MM.1S (cell line): ENCODE measurements at places on chromosomes 5 and 9.

DNA sequence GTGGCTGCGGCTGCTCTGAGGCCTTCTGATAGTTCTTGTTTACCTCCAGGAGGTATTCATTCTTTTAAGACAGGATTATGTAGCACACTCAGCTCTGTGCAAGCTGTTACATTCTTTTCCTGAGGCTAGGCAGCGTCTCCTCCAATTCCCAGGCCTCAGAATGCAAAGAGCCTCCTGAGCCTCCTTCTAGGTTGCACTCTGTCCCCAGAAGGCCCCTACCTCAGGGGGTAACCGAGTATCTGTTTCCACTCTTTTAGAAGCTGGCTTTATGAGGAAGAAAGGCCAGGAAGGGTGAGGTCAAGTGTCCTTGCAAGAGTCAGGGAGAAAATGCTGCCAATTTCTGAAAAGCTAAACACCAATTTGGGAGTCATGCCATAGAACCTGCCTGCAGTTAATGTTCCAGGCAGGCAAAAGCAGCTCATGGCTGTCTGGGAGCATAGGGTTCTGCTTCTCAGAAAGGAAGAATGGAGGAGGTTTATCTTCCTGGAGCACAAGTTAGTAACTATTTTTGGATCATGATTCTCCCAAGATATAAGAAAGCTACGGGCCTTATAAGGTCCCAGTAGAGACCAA, 178.9 kb downstream of the SEMA6A start:
- H3K36me3 ChIP-seq = no peaks in the 10 kb centered on the region
- H3K4me3 ChIP-seq = no peak overlapping the region
- H3K27ac ChIP-seq = no peak overlapping the region

DNA sequence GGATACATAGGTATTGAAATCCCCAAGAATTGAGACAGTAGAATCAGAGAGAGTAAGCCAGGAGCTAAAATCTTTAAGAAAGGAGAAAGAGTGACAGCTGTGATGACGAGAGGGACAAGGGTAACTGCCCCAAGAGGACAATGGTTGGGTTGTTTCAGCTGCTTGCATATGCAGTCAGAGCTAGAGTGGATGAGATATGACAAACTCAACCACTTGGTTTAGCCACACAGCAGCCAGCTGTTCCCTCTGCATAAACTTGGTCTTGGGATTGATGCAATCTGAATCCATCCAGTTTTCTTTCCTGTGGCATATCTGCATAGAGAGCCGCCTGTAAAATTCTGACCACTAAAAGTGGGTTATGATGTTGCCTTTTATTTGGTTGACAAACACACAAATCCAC, 100.7 kb downstream of the ZNF622 start:
- no peaks in the 10 kb centered on the region for H3K4me1 ChIP-seq
- DNase-seq = no peak
- no peak overlapping the region for H3K4me3 ChIP-seq
- no peaks in the 10 kb centered on the region for H3K27me3 ChIP-seq
- no peak overlapping the region for H3K27ac ChIP-seq
- no peaks in the 10 kb centered on the region for H3K36me3 ChIP-seq

GRCh38 chr5:144236499-144236898, 65.8 kb downstream of the KCTD16 start:
- H3K27me3 ChIP-seq = no peaks in the 10 kb centered on the region
- DNase-seq = no peak
- H3K27ac ChIP-seq = no peak overlapping the region
- no peak overlapping the region for H3K4me3 ChIP-seq

GRCh38 chr9:117725426-117725887, 21.3 kb downstream of the TLR4 start:
- no peaks in the 10 kb centered on the region for H3K36me3 ChIP-seq
- H3K27me3 ChIP-seq = no peaks in the 10 kb centered on the region
- peaks cover 28% of the 10 kb centered on the region for H3K4me1 ChIP-seq
- H3K4me3 ChIP-seq = no peak overlapping the region

GRCh38 chr9:136985027-136985602, 2.3 kb downstream of the LCNL1 start:
- no peak for DNase-seq
- H3K4me1 ChIP-seq = no peaks in the 10 kb centered on the region
- H3K36me3 ChIP-seq = no peaks in the 10 kb centered on the region
- H3K27me3 ChIP-seq = peaks cover 92% of the 10 kb centered on the region

DNA sequence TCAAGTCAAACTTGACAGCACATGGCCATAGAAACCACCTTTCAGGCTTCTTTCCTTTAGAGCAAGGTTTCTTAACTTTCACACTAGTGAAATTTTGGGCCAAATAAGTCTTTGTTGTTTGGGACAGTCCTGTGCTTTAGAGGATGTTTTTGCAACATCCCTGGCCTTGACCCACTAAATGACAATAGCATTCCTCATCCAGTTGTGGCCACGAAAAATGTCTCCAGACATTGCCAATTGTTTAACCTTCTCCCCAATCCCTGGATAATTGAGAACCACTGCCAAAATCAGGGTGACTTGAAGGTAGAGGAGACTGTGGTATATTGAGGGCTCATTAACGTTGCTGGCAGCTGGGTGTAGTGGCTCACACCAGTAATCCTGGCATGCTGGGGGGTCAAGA, 72.0 kb downstream of the ALDH1A1 start:
- no peaks in the 10 kb centered on the region for H3K27me3 ChIP-seq
- no peak overlapping the region for H3K4me3 ChIP-seq
- H3K27ac ChIP-seq = no peak overlapping the region
- H3K4me1 ChIP-seq = no peaks in the 10 kb centered on the region
- no peaks in the 10 kb centered on the region for H3K36me3 ChIP-seq

- no peak overlapping the region for H3K4me3 ChIP-seq
- H3K4me1 ChIP-seq = no peaks in the 10 kb centered on the region
- no peak for DNase-seq
Measured at GRCh38 chr9:21708260-21708711, 94.2 kb upstream of the MTAP start.

DNA sequence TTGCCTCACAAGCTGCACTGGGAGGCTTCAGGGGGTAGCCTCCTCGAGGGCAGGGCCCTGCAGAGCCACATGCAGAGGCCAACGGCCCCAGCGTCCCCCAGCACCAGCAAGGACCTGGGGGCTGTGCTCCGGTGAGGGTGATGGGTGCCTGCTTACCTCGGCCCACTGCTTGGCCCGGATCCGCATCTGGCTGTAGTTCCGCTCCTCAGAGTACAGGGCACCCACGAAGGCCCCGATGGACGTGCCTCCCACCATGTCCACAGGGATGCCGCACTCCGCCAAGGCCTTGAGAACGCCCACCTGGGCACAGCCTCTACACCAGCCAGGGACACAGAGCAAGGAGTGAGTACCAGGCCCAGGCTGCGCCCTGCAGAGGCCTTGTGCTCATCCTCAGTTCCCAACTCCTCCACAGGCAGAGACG, 8.0 kb upstream of the NSMF start:
- no peaks in the 10 kb centered on the region for H3K36me3 ChIP-seq
- no peak overlapping the region for H3K4me3 ChIP-seq
- H3K27ac ChIP-seq = no peak overlapping the region
- H3K4me1 ChIP-seq = peaks cover 6% of the 10 kb centered on the region

DNA sequence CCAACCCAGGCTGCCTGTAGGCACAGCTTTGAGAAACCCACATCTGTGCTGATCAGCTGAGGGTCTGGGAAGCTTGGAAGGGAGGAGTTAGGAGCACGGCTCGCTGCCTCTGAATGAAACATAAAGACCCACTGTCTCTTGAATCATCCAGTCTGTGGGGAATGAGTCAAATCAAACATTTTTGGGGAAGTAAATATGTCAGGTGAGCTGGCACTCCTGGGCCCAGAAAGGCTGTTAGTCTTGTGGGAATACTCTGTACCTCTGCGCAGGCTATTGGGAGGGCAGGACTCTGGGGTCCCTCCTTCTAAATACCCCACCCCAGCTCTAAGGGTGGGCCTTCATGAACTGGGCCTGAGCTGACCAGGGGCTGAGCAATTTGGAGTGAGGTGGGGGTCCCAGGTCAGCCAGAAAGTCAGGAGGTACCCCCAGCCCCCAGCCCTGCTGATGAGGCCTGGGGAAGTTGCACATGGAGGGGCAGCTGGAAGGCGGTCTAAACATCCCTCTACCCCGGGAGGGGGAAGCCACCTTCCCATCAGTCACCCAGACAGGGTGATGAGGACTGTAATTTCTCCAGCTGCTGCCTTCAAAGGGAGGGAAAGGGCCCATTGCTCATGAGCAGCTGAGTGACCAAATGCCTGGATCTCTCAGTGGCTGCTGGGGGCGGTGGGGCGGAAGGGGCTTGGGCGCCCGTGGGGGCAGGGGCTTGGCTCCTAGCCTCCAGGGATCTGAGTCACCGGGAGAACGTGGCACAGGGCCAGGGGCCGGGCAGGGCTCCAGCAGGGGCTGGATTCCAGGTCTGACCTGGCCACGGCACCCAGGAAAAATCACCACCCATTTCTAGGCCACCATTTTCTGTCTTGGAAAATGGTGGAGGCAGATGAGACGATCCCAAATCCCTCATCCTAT, 10.8 kb downstream of the FIBCD1 start:
- H3K4me3 ChIP-seq = no peak overlapping the region
- no peaks in the 10 kb centered on the region for H3K36me3 ChIP-seq
- H3K27me3 ChIP-seq = peaks cover 99% of the 10 kb centered on the region
- no peak for DNase-seq
- no peaks in the 10 kb centered on the region for H3K4me1 ChIP-seq
- H3K27ac ChIP-seq = no peak overlapping the region

- no peak for DNase-seq
- no peak overlapping the region for H3K4me3 ChIP-seq
- no peaks in the 10 kb centered on the region for H3K36me3 ChIP-seq
- H3K27ac ChIP-seq = no peak overlapping the region
Measured at GRCh38 chr5:153714798-153715197, 224.3 kb downstream of the GRIA1 start.

DNA sequence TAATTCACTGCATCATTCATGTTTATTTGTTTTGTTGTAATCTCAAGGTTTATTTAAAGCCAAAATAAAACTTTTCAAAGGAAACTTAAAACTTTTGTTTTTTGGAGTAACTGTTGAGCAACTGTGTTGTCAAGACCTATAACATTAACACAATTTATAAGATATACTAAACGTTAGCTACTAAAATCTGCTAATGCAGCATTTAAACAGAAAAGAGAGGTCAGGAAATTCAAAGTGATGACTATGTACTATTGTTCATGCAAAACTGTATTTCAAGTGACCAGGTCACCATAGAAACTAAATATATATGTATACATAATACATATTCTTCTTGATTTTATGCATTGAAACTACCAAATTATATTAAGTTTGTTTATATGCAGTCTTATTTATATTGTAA, 1740.9 kb downstream of the EFNA5 start:
- no peaks in the 10 kb centered on the region for H3K27me3 ChIP-seq
- no peaks in the 10 kb centered on the region for H3K36me3 ChIP-seq
- H3K4me1 ChIP-seq = no peaks in the 10 kb centered on the region
- no peak overlapping the region for H3K27ac ChIP-seq

GRCh38 chr9:121684381-121685145, 33.1 kb downstream of the DAB2IP start:
- no peak overlapping the region for H3K4me3 ChIP-seq
- no peaks in the 10 kb centered on the region for H3K4me1 ChIP-seq
- no peaks in the 10 kb centered on the region for H3K36me3 ChIP-seq
- peaks cover 8% of the 10 kb centered on the region for H3K27me3 ChIP-seq
- H3K27ac ChIP-seq = no peak overlapping the region

DNA sequence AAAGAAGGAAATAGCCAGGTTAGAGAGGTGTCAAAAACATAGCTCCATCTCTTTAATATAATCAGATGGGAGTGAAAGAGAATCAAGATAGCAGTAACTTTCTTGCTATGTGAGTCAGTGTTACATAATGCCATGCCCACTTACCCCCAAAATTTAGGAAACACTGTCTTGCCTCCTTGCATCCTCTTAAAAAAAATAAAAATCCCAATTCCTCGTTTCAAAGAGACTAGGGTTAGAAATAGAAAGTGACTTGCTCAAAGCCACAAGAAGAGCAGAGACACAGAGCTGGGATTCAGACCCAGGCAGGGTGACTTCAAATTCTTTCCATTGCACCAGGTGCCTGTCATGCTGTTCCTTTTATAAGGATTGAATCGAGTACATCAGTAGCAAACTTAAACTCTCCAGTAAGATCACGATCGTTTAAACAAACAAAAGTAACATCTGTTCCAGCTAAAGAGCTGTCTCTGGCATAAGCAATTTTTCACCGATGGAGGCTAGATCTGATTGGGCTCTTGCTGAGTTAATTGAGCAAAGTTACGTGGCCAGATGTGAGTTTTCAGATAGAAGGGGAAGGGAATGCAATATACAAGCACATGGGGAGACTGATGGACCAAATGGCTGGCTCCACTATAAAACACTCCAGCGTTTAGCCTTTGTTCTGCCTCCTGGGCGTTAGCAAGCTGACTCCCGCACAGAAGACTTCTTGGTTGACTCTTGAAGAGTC, 176.9 kb downstream of the PALM2AKAP2 start:
- DNase-seq = no peak
- no peaks in the 10 kb centered on the region for H3K27me3 ChIP-seq
- no peak overlapping the region for H3K4me3 ChIP-seq
- H3K36me3 ChIP-seq = no peaks in the 10 kb centered on the region

GRCh38 chr5:112863549-112863948, 2.5 kb downstream of the SRP19 start:
- DNase-seq = no peak
- peaks cover 27% of the 10 kb centered on the region for H3K36me3 ChIP-seq
- H3K4me3 ChIP-seq = no peak overlapping the region
- H3K27me3 ChIP-seq = no peaks in the 10 kb centered on the region
- H3K4me1 ChIP-seq = peaks cover 18% of the 10 kb centered on the region
- no peak overlapping the region for H3K27ac ChIP-seq

DNA sequence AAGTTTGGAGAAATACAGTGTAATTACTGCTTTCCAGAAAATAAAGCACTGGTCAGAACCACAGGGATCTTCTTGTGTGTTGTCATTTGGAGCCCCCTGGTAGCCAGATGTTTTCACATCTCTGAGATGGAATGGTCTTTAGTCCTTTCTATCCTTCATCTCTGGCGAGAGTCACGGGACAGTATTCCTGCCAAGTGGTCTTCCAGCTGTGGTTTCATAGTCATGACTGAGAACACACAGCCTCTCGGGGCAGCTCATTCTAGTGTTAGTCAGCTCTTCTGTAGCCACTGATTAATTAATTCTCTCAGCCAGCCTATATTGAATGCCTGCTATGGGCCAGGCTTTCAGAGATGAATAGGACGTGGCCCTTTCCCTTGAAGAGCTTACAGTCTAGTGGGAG, 34.1 kb downstream of the HMGXB3 start:
- no peaks in the 10 kb centered on the region for H3K27me3 ChIP-seq
- H3K4me3 ChIP-seq = no peak overlapping the region

GRCh38 chr5:167985373-167985772, 306.1 kb upstream of the WWC1 start:
- H3K4me3 ChIP-seq = no peak overlapping the region
- H3K4me1 ChIP-seq = no peaks in the 10 kb centered on the region
- H3K27me3 ChIP-seq = no peaks in the 10 kb centered on the region
- H3K27ac ChIP-seq = no peak overlapping the region

DNA sequence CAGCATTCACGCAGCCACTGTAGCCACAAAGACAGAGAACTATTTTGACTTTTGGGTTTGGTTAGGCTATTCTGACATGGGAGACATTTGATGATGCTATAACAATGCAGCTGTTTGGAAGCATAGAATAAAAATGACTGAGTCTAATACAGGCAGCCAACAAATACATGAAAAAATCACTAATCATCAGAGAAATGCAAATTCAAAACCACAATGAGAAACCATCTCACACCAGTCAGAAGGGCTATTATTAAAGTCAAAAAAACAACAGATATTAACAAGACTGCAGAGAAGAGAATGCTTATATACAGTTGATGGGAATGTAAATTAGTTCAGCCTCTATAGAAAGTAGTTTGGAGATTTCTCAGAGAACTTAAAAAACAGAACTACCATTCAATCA, 107.1 kb upstream of the POC5 start:
- peak overlapping the region; percentile 28; the same call in 1 of the 2 replicates for H3K27ac ChIP-seq
- H3K4me1 ChIP-seq = peaks cover 20% of the 10 kb centered on the region
- DNase-seq = peak; percentile 30
- no peaks in the 10 kb centered on the region for H3K27me3 ChIP-seq
- no peak overlapping the region for H3K4me3 ChIP-seq
